Pulmonary artery endothelial cell (primary cell): ENCODE measurements at places on chromosomes 16 and 17. TPM values are rescaled to one million over a fixed set of nuclear protein-coding genes. Genes with fewer than 3 reads are reported as not detected.

DNA sequence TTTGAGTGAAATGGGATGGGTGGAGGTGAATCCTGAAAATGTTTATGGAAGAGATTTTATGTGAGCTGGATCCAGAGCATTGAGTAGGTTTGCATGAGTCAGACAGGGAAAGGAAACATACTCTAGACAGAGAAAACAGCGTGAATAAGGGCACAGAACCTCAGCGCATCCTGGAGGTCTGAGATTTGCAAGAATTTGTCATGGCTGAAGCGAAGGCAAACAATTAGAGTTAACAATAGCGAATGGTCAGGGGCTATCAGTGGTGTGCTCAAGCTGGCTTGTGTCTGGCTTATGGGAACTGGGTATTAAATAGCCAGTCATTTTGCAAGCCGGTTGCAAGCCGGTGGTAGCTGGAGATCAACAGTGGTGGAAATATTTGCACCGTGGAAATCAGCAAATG lies 36.4 kb downstream of the MAP2K6 start:
- peak; percentile 61 for DNase-seq

DNA sequence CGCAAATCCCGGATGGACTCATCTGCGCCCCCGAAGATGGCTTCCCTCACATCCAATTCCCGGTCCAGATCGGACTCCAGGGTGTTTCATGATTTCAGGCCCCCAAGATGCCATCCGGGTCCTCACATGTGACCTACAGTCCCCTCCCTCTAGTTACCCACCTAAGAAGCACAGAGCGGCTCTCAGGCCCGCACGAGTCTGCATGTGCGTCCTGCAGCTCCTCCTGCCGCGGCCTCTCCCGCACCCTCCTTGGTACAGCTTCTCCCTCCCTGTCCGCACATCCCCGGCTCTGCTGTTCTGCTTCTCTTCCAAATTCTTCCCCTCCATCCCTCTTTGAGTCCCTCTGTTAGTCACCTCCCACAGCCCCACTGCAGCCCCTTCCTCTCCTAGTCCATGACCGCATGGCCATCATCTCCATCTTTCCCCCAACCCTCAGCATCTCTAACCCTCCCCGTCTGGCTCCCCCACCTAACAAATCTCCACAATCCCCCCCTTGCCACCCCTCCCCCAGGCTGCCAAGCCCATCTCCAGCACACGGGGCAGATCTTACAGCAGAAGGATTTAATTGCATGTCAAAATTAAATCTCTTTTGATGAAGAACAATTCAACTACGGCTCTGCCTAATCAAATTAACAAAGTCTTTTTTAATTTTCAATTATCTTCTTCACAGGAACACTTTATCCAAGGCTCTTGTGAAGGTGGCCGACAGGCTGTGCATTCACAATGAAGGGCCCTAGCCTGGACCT lies 231.0 kb downstream of the RBFOX3 start:
- no peak for DNase-seq

DNA sequence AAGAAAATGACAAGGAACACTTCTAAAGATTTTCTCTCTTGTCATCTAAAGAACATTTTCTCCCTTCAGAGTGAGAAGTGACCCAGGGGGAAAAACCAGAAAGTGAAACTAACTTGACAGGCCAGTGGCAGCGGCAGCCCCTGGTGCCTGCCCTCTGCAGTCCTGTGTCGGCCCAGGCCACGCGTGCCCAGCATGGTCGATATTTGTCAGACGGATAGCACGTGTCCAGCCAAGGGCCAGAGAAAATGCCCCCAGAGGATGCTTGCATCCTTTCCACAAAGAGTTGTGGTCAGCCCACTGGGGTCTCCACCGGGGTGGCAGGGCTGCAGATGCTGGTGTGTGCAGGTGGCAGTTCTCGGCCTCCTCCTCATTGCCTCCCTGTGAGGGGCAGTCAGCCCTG lies 176.6 kb downstream of the RAB11FIP4 start:
- DNase-seq, result no peak

DNA sequence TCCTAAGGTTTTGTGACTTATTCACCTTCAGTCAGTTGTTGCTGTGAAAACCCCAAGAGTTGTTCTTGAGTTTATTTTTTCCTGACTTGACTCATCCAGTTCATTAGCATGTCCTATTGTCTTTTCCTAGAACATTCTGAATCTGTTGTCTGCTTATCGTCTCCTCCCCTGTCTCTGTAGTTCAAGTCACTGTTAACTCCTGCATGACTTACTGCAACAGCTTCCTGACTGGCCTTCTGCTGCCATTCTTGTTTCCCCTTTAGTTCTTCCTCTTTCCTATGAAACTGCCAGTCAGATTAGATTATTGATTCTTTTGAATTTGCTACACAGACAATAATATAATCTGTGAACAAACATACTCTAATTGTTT lies 161.5 kb downstream of the FTO start:
- DNase-seq, result peak; percentile 45

GRCh38 chr17:66466106-66466820 lies 163.8 kb downstream of the PRKCA start:
- no peak for DNase-seq

DNA sequence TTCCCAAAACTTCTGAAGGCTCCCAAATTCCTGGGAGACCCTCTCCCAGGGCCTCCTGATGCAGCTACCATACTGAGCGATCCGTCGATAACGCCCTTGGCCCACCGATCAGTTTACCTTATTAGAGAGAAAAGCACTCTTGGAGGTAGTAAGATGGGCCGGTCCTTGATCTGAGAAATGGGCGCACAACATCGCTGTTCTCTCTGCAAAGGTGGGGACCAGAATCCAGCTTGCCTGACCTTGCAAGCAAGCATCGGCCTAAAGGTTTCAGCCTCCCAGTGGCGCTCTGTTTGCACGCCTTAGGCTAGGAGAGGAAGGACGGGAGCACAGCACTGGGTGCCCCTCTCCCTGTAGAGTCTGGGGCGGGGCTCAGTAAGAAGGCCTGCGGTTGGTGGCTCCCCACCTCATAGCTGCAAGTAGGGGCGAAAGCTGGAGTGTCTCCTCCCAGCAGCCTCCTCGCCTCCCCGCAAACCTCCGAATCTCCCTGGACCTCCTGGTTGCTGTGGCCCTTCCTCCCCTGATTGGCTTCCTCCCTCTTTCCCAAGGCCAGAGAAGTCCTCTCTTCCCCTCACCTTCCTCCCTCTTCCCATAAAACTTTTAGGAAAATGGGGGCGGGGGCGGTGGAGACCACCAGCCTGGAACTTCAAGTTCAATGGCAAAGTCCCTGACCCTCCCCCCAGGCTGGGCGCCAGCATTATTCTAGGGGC lies at the start of gene PRAC1:
Gene PRAC1, minus strand, starts transcription at position 318 of the 707 bp plus-strand sequence. Its CDS starts 126 bp downstream, at position 192.
- DNase-seq, result no peak

DNA sequence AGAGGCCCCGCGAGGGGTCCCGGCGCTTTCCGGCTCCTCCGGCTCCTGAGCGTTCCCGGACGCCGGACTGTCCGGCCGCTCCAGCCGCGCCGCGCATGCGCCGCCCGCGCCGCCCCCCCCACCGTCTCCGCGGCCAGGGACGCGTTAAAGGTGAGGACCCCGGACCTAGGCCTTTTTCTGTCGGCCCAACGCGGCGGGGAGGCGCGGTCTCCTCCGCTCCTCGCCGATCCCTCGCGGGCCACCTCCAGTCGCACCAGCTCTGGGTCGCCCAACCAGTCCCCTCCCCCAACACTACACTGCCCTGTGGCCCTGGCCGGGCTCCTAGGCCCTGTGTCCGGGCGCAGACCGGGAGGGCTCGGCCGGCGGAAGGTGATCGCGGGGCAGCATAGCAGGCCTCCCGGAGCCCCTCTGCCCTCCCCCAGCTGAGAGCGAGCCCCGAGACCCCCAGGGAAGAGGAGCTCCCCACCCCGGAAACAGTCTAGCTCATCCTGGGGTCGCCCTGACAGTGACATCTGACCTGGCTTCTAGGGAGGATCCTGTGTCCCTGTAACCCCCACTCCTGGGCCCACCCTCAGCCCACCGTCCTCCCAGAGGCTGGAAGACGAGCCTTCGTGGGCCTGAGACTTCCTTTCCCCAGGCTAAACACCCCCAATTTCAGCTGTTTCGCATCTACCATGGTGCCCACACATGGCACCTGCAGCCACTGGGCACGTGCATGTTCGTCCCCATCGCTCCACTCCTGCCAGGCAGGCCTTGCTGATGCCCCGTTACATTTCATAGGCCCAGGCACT lies 14.7 kb upstream of the BCAR1 start:
- DNase-seq, result no peak

DNA sequence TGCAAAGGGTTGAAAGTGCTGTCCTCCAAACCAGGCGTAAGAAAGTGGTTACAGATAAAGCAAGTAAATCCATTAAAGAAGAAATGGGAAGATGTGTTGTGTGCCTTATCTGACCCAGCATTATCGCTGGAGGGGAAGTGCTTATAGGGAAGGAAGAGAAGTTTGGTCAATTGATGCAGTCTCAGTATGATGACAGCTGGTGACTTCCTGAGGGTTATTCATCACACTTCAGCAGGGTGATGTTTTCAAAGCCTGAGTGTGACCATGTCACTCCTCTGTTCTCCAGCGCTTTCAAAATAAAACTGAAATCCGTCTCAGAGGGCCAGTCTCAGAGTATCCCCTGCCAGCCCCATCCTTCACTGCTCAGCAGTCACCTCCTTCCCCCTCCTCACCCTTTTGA lies 505.4 kb upstream of the RBFOX1 start:
- DNase-seq, result no peak

DNA sequence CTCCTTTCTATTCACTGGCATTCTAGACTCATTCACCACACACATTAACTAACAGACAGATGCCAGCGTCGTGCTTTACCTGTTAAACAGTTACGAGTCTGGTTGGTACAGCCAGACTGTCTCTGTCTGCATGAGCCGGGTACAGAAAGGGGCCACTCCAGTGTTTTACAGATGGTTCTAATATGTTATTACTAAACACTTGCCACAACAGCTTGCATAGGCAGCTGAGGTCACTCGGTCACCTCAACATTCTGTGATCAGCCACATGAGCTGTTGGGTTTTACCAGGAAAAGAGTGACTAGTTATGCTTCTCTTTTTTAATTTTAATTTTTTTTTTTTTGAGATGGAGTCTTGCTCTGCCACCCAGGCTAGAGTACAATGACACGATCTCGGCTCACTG lies 25.2 kb downstream of the CD300A start:
- no peak for DNase-seq

DNA sequence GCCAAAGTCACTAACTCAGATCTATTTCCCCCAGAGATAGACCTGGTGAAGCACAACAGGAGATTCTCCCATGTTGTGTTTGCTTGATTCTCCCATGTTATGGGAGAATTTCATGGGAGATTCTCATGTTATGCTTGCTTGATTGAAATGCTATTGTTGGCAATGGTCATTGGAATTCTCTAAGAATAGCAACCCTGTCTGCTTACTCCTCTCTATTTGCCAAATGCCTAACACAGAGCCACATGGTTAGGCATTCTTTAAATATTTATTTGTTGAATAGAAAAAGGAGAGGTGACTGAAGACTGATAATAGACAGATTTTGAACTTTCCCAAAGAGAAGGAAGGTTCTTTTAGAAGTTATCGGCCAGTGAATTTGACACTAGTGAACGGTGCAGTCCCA lies 111.5 kb upstream of the MPHOSPH6 start:
- no peak for DNase-seq

DNA sequence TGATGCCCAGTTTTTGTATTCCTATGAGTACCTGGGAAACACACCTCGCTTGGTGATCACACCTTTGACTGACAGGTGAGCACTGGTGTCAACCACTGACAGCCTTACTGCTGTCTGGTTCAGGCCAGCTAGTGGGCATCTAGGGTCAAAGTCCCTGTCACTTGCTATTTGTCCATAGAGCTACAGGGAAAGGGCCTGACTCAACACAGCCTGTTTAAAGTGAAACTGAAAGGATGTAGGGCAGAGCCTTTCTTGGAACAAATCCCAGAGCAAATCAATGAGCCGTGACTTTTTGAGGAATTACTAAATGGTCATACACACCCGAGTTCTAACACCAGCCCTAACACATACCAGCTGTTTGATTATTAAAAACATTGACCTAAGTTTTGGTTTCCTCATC lies 106.8 kb downstream of the DNAH9 start:
- no peak for DNase-seq

DNA sequence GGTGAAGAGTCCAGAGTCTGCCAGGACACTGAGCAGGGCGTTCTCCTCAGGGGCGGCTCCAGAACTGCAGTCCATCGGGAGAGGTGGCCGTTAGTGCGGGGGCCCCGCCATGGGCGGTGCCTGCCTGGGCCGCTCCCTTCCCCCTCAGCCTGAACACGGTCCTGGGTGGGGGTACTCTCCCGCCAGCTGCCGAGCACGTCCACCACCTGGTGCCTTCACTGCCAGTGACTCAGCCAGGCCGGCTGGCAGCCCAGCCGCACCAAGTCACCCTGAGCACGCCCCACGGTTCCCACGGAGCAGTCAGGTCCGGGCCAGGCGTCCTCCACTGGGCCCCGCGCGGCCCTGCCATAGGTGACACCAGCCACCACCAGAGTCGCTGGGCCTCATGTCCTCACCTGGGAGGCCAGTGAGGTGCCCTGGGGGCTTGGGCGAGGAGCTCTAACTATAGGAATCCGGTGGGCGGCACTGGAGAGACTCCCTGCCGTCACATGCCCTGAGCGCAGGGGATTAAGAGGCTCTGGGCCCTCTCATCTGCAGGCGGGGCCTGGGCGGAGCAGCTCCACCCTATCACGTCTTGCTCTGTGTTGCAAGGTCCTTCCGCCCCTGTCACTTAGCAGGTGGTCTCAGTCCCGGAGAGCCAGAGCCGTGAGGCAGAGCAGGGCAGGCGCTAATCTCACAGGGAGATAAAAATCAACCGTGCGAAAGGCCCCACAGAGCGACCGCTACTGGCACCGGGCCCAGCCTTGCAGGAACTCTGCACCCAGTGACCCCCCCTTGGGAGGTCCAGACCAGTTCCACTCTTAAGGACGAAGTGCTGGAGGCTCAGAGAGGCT lies 14.3 kb downstream of the PIEZO1 start:
- no peak for DNase-seq

GRCh38 chr17:48144976-48145798 lies 37.6 kb downstream of the SNX11 start:
- DNase-seq, result no peak

DNA sequence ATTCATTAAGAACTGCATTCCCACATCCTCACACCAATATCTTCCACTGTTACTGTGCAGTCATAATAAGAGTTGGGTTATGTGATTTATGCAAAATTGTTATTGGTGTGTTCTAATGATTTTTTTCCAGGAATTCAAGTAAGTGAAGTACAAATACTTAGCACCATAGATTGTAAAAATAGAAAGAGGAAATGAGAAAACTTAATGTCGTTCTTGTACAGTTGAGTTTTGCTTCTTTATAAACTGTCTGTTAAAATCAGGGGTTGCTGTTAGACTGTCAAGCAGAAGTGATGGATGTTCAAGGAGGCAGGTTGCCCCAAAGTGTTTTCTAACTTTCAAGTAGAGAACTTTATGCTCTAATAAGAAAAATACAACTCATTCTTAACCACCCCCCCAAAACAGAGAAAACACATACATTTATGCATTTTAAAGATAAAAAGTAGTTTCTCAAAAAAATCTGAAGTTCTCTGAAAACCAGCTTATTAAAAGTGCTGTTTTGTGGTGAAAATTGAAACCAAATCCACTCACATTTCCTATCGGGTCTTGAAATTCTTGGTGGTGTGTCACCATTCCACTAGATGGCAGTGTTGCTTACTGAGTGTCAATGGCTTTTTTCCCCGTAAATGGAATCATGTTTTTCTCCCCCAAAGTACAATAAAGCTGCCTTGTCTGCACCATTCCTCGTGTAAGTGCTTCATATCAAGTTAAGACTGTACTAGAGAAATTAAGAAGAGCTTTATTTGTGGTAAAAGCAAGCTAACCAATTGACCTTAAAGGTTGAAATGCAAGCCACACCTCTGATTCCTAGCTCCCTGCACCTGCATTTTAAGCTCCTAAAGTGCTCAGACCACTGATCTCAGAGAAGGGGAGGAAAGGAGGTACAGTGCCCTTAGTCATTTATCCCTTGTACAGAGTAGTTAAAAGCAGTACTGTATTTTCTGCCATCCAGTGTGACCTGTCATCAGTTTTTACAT lies 4.7 kb upstream of the IGSF6 start:
- no peak for DNase-seq

KIF18B gene
- 3.4 and 6.5 TPM in 2 replicates for total RNA-seq

NME2 gene
- total RNA-seq, result 433 and 570 TPM in 2 replicates

LGALS3BP gene
- 2.3 and 4.1 TPM in 2 replicates for total RNA-seq
